A549 treated with AZD2906 at 1 μM for 4 hours (cell line): ENCODE measurements at places on chromosomes 3 and 15. TPM values are rescaled to one million over a fixed set of nuclear protein-coding genes. Genes with fewer than 3 reads are reported as not detected.

C15orf40 gene
- total RNA-seq, result 41.5 to 49.8 TPM (median 47.5 TPM) in 5 replicates

SAMMSON gene
- total RNA-seq, result 0.05 TPM in 1 of 5 replicates, not detected in the others

GRAMD1C gene
- total RNA-seq, result 0.24 to 0.78 TPM (median 0.46 TPM) in 5 replicates

IMPDH2 gene
- total RNA-seq, result 147 to 171 TPM (median 156 TPM) in 5 replicates

CNTN3 gene
- not detected in 5 replicates for total RNA-seq

SUCNR1 gene
- 0.07 to 0.18 TPM (median 0.09 TPM) in 5 replicates for total RNA-seq

PAQR5 gene
- total RNA-seq, result 69.3 to 93.4 TPM (median 86.5 TPM) in 5 replicates

GABRR3 gene
- total RNA-seq, result not detected in 5 replicates

ACKR4 gene
- 0.03 TPM in 1 of 5 replicates, not detected in the others for total RNA-seq

TNFSF10 gene
- total RNA-seq, result 0.06 to 0.25 TPM (median 0.16 TPM) in 4 of 5 replicates, not detected in the other

PLSCR5 gene
- not detected in 5 replicates for total RNA-seq

PPP2R3A gene
- 1.4 to 2.9 TPM (median 1.8 TPM) in 5 replicates for total RNA-seq

MESP2 gene
- 0.09 to 0.83 TPM (median 0.40 TPM) in 5 replicates for total RNA-seq

BLM gene
- 12.1 to 13.6 TPM (median 12.9 TPM) in 5 replicates for total RNA-seq

CCDC39 gene
- total RNA-seq, result not detected in 5 replicates

KBTBD12 gene
- total RNA-seq, result not detected in 5 replicates

CTXND1 gene
- 0.01 TPM in 3 of 5 replicates, not detected in the others for total RNA-seq

GPR62 gene
- total RNA-seq, result not detected in 5 replicates

ZNF80 gene
- total RNA-seq, result not detected in 5 replicates

APOD gene
- total RNA-seq, result 1.3 to 2.1 TPM (median 1.6 TPM) in 5 replicates

ZNF620 gene
- total RNA-seq, result 1.4 to 2.1 TPM (median 1.8 TPM) in 5 replicates

GREM1 gene
- 2.4 to 6.9 TPM (median 2.7 TPM) in 5 replicates for total RNA-seq
